Stimulated activated CD8-positive, alpha-beta memory T cell treated with anti-CD3 and anti-CD28 coated beads, Interleukin-4, amount 100 ng/mL, for 1 hour (primary cell): ENCODE measurements at places on chromosomes 11 and 22.

- DNase-seq, result no peak
These were observed 56.2 kb downstream of the YAP1 start for GRCh38 chr11:102166175-102167064.

DNA sequence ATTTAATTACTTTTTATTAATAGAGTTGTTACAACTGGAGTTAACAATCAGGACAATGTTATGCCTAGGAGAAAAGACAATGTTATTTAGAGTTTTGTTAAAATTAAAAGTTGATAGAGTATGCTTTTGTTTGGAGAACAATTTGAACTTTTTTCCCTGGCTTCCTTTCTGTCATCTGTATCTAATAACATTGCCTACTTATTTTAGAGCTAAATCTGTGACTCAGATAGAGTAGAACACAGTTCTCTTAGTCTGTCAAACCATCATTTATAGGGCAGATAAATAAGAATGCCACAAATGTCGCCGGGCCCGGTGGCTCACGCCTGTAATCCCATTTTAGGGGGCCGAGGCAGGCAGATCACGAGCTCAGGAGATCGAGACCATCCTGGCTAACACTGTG, 28.9 kb upstream of the YAP1 start:
- no peak for DNase-seq

GRCh38 chr11:60077216-60077817, 11.1 kb upstream of the MS4A2 start:
- DNase-seq, result no peak

DNA sequence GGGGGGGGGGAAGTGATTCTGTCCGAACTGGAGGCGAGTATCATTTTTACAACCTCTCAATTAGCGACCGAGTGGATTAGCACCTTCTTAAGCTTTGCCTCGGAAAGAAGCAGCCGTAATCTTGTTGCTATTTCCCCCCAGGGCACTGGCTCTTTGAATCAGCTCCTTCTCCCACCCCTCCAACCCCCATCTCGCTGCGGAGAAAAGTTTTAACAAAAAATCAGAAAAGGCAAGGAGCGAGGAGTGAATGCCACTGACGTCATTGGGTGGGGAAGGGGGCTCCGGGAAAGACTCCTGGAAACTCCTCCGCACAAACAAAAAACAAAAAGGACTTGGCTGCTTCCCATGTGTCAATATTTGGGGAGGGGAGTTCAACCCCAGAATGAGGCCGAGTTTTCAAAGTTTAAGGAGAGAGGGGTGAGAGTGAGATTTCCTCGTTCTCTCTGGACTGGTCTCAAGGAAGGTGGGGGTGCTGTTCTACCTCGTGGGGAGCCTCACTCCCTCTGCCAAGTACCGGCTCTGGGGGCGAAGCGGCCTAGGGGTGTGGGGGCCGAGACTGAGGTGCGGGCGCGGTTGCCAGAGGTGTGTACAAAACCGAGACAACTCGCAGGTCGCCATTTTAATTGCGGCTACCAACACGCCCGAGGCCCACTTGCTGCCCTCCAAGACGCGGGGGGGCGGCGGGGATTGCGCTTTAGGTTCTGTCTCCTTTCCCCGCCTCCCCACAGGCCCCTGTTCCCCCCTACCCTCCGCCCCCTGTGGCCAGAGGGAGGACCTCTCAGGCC, 2.5 kb upstream of the PAX6 start:
- DNase-seq, result no peak

DNA sequence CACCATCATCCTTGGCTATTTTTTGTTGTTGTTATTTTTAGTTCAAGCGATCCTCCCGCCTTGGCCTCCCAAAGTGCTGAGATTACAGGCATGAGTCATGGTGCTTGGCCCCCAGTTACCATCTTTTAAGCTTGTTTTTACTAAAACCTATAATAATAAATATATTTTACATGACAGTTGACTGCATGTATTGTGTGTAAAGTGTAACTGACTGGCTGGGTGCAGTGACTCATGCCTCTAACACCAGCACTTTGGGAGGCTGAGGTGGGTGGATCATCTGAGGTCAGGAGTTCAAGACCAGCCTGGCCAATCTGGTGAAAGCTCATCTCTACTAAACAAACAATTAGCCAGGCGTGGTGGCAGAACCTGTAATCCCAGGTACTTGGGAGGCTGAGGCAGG, 386.2 kb downstream of the TENM4 start:
- DNase-seq, result no peak

DNA sequence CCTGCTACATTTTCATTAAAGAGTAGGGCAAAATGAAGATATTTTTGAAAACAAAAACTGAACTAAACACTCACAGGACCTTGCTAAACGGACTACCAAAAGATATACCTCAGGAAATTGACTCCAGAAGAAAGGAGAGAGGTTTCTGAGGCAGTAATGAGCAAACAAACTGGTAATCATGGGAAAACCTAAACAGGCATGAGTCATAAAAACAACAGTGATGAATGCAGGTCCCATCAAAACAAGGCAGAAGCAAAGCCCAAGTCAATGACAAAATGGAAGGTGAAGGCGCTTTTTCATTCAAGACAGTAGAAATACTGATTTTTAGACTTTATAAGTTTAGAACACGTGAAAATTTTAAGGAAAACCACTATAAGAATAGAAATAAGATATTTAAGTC, 104.5 kb downstream of the EFCAB6 start:
- DNase-seq, result no peak
